ENCODE measurements at places on chromosomes 6 and 20.

DNA sequence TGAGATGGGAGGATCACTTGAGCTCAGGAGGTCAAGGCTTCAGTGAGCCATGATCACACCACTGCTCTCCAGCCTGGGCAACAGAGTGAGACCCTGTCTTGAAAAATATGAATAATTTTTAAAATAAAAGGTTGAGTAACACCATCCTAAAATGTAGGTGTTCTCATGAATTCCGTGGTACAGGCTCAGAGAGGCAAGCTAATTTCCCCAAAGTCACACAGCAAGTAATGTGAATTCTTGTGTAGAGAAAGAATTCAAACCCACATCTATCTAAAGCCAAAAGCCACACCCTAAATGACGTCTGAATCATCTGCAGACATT is 80.5 kb downstream of the ZNF217 start:
- DNase-seq: no peak

GRCh38 chr6:151440498-151440897 is 11.4 kb downstream of the RMND1 start:
- DNase-seq: no peak

- DNase-seq: no peak
Measured at GRCh38 chr6:30163090-30163917, at the start of gene TRIM15. Gene TRIM15, plus strand, starts transcription at chr6:30163546. Its CDS starts 139 bp downstream, at chr6:30163685.

- no peak for DNase-seq
Measured at GRCh38 chr6:40962241-40962640, 76.8 kb downstream of the UNC5CL start.

GRCh38 chr6:150165020-150165702 is 22.3 kb downstream of the PPP1R14C start:
- no peak for DNase-seq

DNA sequence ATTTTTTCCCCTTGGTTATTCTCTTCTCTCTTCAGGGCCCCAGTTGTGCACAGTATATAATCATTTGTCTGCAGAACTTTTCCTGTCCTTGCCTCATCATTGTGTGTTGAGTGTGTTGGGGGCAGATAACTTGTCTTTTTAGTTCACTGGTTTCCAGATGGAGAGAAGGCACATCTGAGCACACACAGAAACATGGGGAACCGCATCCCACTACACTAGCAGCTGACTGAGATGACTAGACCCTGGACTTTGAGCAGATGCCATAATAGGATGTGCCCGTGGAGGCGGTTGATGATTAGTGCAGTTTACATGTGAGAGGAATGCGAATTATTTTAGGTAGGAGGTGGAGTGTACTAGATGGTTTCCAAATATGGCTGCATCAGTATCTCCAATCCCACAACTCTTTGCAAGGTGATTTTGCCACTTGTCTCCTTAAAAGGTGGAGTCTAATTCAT is 26.5 kb upstream of the SH3BGRL2 start:
- DNase-seq: no peak

GRCh38 chr20:62114894-62115293 is 7.4 kb upstream of the LSM14B start:
- no peak for DNase-seq

DNA sequence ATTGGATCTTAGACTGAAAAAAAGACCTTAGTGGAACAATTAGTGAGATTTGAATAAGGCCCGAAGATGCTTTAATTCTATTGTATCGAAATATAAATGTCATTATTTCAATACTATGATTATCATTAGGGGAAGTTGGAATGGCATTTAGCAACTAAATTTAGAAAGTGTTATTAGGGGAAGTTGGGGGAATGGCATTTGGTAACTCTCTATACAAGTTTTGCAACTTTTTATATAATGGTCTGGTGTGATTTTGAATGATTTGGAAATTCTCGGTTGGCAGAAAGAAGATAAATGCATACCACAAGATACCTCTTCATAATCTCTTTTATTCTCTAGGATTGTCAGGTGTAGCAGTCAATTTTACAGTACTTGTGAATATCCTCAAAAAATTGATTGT is 49.2 kb downstream of the RNF144B start:
- no peak for DNase-seq

GRCh38 chr6:27650620-27651370 is 177.9 kb upstream of the ZNF184 start:
- DNase-seq: no peak

- no peak for DNase-seq
Measured at GRCh38 chr6:24391756-24392405, 10.9 kb upstream of the MRS2 start.

GRCh38 chr20:11445161-11445560 is 472.5 kb upstream of the BTBD3 start:
- no peak for DNase-seq

DNA sequence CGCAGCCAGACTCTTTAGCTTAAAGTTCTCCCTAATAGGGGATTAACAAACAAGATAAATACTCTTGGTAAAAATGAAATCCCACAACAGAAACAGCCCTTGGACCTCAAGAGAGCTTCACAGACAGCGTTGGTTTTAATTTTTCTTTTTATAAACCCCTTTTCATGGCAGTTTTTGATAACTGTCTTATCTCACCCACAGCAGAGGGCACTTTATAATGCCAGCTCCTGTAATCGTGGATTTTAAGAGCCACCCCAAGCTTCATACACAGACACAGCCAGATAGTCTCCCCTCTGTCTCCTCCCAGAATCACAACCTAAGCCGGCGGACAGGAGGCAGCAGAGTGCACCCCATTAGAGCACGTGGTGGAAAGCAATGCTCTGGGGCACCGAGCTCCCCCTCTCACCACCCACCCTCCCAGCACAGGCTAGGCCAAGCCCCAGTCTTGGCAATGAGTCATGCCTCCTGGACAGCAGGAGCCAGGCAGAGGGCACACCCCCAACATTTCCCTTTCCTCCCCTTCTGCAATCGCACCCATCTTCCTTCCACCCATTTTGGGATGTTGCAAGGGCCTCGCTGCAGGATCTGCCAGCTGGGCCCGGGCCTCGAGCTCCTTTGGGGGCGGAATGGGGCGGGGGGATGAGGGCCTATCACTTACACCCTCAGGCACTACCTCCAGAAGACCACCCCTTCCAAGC is 2.4 kb downstream of the JAG1 start:
- peak; percentile 12 for DNase-seq

DNA sequence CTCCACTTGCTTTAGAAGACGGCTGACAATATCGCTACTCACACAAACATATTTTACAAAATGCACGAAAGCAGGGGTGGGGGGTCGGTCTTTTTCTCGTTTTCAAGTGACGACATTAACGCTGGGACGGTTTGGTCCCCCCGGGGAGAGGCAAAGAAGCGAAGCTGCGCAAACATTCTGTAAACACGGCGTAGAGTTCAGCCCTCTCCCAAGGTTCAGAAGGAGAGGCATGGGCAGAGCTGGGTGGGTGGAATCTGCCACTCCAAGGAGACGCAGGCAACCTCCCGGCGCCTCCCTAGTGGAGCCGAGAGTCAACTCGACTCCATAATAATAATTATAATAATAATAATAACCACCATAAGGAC is 2.4 kb downstream of the NKX2-2 start:
- DNase-seq: no peak

- DNase-seq: no peak
Measured at GRCh38 chr20:46206025-46206424, 87.9 kb downstream of the CD40 start.

DNA sequence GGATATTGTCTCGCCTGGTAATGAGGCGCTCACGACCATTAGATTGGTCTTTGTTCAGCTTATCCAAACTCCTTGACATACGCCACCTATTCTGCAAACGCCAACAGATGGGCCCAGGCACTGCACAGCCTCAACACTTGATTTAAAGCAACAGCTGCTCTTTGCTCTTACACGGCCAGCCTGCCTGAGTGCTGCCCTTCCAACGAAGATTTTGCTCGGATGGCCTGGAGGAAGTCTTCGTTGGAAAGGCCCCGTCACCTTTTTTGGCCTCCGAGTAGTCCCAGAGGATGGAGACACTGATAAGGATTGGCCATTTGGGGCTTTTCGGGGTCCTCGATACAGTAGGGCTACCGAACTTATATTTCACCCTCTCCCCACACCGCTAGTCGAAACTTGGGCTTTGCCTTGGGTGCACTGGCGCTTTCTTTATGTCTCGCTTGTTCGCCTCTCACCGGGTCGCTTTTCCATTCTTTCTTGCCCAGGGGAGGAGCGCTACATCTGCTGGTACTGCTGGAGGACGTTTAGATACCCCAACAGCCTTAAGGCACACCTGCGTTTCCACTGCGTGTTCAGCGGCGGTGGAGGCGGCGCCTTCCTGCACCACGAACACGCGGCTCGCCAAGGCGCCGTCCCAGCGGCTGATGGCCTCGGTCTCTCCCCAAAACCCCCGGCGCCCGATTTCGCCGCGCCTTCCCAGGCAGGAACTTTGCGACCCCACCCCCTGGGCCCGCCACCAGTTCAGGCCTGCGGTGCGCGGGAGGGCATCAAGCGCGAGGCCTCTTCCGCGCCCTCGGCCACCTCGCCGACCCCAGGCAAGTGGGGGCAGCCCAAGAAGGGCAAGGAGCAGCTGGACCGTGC is 6.1 kb downstream of the PRDM13 start:
- DNase-seq: no peak

DNA sequence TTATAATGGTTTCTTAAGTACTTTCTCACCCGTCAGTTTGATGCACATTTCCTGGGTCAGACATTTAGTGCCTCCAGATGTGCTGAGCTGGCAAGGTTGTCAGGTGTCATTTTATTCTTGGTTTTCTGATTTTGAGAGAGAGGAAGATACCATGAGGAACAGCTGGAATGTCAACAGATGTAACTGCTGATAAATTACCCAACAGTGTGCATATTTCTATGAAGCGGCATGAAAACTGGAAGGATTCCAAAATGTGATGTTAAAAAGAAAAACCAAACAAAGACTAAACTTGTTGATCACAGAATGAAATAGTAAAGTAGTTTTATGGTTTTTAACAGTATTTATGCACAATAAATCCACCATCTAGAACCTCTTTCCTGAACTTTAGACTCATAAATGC is 447.3 kb downstream of the HDGFL1 start:
- no peak for DNase-seq

DNA sequence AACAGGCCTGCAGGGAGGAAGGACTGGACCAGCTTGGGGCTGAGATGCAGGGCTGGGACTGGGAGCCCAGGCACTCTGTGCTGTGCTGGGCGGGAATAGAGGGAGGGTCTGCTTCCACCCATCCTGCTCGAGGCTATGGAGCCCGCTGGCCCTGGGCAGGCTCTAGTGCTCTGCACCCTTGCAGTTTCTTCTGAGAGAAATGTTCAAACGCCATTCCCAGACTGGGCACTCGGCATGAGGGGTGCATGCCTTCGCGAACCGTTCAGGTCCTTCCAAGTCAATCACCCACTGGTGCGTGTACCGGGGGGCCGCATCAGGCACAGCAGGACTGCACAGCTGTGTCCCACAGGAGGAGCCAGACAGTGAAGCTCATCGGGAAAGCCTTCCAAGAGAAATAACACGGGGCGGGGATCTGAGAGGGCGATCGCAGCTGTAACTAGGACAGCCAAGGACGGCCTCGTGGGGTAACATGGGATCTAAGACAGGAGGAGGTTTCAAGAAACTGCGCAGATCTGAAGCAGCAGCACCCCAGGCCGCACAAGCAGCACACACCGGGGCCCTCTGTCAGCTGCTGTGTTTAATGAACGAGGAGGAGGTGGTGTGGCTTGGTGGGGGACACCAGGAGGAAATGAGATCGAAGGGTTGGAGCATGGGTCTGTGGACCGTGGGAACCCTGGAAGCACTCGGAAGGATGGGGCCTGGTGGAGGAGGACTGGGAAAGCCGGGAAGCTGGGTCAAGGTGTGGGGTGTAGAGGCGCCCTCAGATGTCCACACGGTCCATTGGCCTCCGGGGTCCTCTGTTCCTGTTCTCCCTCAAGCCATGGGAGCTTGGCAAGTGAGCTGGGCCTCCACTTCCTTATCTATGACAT is 26.1 kb upstream of the PYGB start:
- no peak for DNase-seq

DNA sequence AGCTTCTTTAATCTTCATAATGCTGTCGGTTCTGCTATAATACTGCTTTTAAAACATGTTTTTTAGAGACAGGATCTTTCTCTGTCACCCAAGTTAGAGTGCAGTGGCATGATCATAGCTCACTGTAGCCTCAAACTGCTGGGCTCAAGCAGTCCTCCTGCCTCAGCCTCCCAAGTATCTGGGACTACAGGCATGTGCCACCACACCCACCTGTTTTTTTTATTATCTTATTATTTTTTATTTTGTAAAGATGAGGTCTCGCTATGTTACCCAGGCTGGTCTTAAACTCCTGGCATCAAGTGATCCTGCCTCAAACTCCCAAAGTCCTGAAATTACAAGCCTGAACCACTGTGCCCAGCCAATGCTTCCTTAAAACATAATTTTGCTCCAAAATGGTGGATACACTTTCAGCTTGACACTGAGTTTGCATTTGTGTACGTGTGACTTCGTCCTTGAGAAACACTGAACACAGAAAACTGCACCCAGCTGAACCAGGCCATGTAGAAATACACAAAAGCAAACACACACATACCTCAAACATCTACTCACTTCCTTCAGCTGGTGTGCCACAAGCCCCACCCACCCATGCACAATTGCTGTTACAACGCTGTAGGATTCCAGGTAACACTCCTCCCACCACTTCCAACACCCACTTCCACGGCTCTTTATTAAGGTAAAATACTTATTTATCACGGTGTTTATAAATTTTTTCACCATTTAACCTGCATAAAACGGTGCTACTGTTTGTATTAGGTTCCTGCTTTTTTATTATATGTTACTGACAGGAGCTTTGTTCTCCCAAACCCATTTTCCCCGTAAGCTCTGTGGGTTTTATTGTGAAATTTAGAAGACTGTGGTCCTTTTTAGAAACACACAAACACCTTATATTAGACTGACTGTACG is 109.1 kb downstream of the TSHZ2 start:
- no peak for DNase-seq

DNA sequence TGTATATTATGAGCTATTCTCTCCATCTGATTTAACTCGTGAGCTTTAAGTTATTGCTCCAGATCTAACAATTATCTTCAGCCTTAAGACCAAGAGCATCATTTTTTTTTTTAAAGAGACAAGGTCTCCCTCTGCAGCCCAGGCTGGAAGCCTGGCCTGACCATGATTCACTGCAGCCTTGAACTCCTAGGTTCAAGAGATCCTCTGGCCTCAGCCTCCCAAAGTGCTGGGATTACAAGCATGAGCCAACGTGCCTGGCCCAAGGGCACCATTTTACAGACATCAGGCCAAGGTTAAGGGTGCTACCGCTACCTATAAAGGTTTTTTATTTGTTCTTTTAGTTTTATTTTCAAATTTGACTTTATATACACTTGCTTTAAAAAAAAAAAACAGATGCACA is 2.3 kb downstream of the SUPT3H start:
- no peak for DNase-seq

- no peak for DNase-seq
Measured at GRCh38 chr6:39335780-39336545, 13.5 kb upstream of the KCNK16 start.

GRCh38 chr6:33875141-33875581 is 71.4 kb upstream of the MLN start:
- DNase-seq: no peak

DNA sequence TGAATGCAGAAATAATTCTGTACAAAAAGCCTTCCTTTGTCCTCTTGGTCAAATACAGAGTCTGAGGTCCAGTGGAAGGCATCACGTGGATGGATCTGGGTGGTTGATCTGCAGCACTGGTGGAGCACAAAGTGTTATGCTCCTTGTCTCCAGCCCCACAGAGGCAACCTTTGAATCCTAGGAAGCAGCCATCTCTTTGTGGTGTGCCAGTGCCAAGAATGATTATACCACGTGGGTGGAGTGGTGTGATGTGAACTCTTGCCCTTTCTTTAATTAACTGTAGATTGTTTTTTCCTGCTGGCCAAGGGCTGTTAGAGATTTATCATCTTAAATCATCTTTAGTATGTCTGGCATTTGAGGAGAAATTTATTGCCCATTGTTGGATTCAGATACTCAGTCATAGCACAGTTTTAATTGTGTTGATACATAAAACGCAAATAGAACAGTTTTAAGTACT is 31.1 kb downstream of the NCOA7 start:
- no peak for DNase-seq
